COLO829 (cell line): ENCODE measurements at places on chromosomes 2 and 18.

DNA sequence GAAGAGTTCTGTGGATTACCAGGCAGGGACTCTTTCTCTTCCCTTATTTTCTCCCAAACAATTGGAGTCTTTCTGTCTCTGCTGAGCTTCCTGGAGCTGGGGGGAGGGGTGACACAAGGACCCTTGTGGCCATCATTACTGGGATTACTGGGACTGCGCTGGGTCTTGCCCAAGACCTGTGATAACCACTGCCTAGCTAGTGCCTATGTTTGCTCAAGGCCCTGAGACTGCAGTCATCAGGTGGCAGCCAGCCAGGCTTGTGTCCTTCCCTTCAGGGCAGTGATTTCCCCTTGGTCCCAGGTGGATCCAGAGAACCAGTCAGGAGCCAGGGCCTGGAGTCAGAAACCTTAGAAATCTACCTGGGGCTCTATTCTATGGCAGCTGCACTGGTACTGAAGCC is 355.6 kb downstream of the PARD3B start:
- DNase-seq = no peak

- DNase-seq = no peak
Measured at GRCh38 chr2:25324905-25325592, 16.7 kb downstream of the DNMT3A start.

GRCh38 chr2:80019571-80020460 is 284.7 kb downstream of the LRRTM1 start:
- no peak for DNase-seq

DNA sequence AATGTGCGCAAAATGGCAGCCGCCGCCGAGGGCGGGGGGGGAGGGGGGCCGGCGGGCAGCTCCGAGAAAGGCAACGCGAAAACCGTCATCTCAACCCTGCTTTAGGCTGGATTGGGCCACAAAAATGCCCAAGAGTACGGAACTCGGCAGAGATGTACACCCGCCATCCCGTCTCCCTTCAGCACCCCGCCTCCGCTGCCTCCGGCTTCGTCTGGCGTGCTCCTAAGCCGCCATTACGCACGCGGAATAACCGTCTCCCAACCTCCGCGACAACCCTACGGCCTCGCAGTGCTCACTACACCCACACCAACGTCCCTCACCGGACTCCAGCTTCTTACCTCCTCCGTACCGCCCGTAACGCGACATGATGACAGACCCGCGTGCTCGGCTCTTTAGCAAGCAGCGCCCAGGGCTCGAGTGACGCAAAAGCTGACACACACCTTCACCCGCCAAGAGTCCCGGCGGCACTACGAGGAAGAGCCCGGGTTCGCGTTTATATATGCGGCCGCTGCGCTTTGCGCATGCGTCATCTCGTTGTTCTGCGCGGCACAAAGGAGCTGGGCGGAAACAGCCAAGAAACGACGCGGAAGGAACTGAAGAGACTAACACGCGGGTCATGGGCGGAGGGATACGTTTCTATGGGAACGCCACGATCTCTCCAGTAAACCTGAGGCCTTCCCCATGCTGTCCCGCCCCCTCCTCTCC is at the start of gene SRSF7:
TSS of gene SRSF7 (minus strand) at position 471 of the 705 bp plus-strand sequence. CDS start at position 366, 105 bp downstream.
- peak; percentile 100 for DNase-seq

DNA sequence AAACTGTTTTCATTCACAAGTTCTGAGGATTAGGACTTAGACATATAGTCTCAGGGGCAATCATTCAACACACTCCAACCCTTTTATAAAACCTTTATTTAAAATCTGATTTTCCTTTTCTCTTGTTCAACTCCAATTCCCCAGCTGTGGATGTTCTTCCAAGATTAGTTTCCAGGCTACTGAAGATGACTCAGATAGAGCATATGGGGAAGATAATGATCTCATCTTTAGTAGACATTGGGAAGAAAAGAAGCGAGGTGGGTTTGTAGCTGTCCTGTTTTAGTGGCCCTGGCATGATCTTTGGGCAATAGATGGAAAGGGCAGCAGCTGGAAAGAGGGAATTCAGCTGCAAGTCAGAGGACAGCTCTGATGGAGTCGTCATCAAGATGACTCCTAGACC is 247.7 kb upstream of the CCDC68 start:
- no peak for DNase-seq

GRCh38 chr2:219613461-219614070 is 13.9 kb upstream of the SLC4A3 start:
- no peak for DNase-seq

DNA sequence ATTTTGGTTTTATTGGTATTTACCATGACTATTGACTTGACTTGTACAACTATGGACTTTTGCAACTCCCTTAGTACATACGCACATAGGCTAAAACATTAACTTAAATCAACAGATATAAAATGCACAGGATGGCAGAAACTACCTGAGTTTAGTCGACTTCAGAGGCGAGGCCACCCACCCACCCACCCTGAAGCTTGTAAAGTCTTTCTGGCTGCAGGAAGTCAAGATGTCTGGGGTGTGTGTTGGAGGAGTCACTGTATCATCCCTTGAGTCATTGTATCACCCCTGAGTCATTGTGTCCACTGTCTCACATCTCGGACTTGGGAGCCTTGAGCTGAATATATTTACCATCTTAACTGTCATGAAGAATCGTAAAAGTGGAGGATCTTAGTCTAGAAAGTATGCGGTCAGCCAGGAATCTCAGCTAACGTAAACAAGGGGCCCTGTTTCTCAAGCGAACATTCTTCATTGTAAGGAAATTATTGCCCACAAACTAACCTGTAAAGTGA is 140.0 kb upstream of the ST6GAL2 start:
- no peak for DNase-seq

DNA sequence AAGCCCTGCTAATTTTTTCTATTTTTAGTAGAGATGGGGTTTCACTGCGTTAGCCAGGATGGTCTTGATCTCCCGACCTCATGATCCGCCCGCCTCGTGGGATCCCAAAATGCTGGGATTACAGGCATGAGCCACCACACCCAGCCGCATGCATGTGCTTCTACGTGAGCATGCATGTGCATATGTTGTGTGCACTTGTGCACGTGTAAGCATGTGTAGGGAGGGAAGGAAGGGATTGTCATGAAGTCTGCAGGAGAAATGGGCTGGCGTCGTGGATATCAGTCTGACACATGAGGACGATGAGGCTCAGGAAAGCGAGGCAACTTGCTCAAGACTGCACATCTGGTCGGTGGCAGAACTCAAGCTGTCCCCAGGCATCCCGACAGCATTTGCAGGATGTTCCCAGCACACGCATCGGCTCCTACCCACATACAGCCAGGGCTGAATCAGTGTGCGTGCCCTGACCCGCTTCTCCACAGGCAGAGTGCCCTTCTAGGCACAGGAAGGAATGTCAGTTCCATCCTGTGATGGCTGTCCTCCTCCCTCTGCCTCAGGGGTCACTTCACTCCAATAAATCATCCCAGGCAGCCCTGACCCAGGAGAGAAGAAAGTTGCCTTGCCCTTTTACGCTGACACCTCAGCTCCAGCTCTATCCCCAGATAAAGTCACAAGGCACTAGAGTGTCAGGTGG is 49.9 kb upstream of the SLC14A2 start:
- DNase-seq = no peak

DNA sequence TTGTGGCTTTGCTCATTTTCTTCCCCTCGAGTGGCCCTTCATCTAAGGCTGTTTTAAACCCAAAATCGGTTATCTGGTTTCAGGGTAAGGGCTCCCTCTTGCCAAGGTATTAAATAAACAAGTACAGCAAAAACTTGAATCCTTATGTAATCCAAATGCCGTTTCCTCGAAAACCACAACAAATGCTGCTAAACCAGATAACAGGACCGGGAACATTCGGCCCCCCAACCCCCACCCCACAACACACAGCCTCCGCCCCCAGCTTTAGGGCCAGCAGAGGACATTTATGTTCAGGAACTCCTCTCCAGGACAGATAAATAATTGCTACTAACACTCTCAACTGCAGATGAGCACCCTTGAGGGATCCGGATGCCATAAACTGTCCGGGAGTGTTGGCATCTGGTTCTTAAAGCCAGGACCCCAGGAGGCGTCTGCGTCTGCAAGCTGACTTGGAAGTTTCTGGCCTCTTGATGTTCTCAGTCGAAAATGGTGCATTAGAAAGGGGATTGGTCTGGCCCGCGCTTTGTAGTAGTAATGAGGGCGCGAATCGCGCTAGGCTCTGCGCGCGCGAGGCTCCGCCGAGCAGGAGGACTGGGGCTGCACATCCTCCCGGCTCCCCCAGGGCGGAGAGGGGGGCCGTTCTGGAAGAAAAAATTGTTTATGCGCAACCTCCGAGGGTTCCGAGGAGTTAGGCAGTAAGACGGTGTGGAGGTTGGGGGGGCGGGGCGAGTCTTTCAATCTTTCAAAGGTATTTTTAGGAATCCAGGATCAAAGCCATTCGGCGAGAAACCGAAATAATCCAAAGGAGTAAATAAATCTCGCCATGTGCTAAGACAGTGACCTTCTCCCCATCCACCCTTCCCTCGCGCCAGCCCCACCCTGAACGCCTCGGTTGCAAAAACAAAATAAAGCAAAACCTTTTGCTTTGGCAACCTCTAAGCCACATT is 3.9 kb upstream of the ID2 start:
- DNase-seq = no peak
